Adipocyte (in vitro differentiated cells): ENCODE measurements at places on chromosomes 6 and 20.
A peak's percentile ranks its signal among the peaks of the same experiment; 100 is the strongest.

GRCh38 chr6:39217177-39217864 is 12.0 kb downstream of the KCNK5 start:
- DNase-seq: no peak

- peak; percentile 98 for DNase-seq
Observed at GRCh38 chr20:35768731-35769664, 2.8 kb upstream of the PHF20 start.

GRCh38 chr6:130907687-130908086 is 80.5 kb downstream of the SMLR1 start:
- DNase-seq: no peak

DNA sequence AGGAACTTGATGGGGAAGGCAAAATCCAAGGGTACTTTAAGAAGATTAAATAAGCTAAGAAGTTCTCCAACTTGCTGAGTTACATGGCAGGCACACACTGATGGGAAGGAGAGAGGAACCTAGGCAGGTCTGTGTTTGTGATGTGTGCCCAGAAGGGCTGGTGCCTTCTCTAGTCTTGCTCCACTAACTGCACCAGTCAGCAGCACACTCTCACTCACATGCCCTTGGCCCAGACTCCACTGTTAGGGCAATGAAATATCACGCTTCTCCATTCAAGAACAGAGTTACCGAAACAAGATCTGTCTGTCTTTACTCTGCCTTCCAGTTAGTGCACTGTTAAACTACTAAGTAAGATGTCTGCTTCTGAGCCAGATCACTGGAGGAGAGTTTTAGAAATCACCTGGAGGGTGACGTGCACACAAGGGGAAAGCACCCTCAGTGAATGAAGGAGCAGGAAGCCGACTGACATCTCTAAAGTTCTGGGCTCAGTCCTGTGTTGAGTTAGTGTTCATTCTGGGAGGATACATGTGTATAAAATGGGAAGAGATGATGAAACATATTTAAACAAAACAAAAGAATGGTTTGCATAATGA is 251.1 kb downstream of the FOXC1 start:
- no peak for DNase-seq

GRCh38 chr6:21375151-21376116 is 218.1 kb upstream of the SOX4 start:
- no peak for DNase-seq
